HTR-8/SVneo (cell line): ENCODE measurements at places on chromosomes 1 and 21.

DNA sequence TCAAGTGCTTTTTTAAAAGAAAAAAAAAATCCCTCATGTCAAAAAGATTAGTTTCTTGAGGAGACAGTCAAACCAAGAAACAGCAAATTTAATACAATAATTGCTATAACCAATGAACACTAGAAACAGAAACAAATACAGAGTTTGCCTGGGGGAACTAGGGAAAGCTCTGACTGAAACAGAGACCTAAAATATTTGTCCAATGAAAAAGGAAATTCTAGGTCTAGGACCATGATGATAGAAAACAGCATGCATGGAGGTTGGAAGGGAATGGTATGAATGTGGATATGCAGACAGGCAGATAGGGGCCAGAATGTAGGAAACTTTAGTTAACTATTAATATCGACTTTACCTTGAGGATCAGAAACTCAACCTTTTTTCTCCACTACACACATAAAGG is 31.4 kb downstream of the RNF115 start:
- no peak for DNase-seq

DNA sequence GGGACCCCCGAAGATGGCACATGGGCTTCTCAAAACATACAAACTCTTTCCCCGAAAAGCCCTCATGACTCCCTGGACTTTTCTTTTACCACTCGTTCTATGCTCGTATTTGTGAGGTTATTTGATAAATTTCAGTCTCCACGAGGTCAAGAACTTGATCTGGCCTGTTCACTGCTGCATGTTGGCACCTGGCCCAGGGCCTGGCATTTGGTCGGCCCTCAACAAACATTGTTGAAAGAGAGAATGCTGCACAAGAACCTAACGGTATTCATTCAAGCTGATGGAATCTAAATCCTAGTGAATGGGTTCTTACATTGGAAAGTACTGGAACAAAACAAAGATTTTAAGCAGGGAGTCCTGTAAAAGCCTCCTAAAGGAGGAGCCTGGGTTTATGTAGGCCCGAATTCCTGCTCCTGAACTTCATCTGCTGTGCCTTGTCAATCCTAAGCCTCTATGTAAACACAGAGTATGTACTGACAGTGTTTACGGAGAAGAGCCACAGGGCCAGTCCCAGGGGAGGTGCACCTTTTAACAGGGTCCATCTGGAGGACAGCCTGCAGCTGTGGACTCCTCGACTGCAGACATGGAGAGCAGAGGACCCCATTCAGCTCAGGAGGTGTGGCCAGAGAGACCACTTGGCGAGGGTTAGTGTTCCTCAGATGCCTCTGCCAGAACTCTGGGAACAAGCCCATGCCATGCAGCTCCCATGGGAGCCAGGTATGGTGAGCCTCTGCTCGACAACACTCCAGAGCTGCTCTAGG is 46.9 kb downstream of the L1TD1 start:
- no peak for DNase-seq

GRCh38 chr1:37410815-37411214 is 63.6 kb upstream of the ZC3H12A start:
- no peak for DNase-seq

DNA sequence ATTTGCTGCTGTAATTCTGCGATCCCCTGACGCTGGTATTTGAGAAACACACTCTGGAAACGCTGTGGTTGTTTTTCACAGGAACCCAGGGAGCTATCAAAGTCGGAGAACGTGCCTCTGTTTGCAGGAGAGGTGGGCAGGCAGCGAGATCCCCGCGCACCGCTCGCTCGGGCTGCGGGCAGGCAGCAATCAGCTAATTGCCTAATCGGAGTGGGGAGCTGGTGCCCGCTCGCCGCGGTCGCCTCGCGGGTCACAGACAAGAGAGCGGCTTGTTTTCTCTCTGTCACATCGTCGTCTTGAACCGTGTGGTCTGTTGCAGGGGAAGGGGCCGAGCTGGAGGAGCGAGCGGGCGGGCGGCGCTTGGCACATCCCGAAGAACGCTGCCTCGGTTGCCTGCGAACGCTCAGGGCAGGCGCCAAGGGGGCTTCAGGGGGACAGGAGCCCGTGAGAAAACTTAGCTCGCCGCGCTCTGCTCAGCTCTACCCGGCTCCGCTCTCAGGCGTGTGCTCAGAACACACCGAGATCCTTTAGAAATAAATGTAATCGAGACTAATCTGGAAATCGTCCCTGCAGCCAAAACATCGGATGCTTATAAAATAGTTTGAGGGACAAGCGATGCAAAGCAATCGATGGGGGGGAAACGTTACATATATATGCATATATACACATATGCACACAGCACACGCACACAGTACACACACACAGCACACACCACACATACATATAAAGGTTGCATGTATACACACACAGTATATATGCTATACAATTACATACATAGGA is 93.6 kb upstream of the SMYD2 start:
- DNase-seq, result no peak
